NCI-H2029 (cell line): ENCODE measurements at places on chromosomes 2 and 18.

DNA sequence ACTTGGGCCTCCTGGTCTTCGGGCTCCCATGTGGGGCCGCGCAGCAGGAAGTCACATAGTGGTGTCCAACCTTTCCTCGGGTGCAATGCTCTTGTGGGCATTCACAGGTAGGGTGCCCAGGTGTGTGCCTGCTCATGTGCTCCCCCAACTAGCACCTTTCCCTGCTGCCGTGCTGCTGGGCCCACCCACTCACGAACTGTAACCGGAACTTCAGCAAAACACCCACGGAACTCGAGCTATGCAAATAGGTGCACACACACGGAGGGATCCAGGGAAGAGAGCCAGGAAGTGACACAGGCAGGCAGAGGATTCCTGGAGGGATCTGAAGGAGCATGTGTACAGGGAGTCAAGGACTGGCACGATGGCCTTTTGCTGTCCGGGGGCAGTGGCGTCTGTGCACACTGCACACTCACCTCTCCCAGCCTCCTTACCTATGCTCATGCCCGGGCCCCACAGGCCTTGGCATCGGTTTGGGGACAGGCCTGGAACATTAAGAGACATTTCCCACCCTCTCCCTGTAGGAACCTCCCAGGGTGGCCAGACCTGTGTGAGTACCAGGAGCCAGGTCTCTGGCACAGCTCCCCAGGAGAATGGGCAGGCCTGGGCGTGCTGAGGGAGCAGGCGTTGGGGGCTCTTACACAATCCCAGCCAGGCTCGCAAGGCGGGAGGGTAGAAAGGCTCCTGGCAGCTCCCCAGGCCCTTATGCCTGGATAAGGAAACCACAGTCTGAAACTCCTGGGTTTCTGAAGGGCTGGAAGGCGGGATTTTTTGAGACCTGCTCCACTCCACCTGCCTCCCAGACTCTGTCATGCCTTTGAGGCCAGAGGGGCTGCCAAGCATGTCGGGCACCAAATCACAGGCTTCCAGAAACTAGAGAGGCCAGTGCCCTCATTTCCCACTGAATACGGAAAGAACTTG, 6.6 kb upstream of the PTMA start:
- peak; percentile 69 for DNase-seq

DNA sequence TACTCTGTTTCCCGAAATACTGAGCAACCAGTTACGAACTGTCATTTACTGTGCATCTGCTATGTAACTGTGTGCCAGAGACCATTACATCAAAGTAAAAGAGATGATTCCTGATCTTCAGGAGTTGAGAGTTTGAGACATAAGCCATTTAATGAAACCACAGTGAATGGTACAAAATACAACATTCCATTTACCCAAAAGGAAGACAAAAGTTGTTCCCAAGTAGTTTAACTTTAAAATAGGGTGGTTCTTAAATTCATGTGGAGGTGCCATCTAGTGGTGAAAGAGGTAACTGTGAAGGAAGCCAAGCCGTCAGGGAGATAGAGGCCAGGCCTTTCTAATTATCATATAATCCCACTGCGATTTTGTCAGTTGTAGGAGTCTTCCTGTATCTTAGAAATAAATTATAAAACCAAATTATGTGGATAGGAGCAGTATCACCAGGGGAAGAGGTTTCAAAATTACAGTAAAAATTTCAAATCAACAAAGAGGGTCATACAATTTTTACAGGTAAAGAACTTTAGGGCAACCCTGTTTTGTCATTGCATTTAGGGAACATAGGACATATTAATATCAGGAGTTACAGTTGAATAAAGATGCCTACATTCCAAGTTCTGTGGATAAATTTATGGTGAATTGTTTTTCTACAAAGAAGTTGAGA, 67.7 kb downstream of the EPAS1 start:
- peak; percentile 12 for DNase-seq

- DNase-seq = no peak
Measured at GRCh38 chr2:217360781-217361482, 501.1 kb upstream of the TNP1 start.

GRCh38 chr2:241372361-241372992, 16.4 kb downstream of the FARP2 start:
- no peak for DNase-seq

DNA sequence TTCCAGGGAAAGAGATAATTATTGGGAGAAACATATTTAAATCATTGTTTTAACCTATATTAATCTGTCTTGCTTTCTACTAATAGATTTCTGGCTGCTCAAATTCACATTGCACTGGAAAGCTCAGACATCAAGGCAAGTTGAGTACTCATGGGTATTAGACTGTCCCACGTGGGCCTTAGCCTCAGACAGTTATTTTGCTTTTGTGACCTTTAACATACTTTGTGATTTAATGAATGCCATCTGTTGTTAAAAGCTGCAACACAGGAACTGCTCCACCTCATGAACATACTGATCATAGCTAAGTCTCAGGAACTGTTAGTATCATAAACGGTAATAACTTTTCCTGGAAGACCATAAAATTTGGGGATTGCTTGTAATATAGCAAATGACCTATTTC, 2.7 kb upstream of the LCT start:
- DNase-seq = no peak

DNA sequence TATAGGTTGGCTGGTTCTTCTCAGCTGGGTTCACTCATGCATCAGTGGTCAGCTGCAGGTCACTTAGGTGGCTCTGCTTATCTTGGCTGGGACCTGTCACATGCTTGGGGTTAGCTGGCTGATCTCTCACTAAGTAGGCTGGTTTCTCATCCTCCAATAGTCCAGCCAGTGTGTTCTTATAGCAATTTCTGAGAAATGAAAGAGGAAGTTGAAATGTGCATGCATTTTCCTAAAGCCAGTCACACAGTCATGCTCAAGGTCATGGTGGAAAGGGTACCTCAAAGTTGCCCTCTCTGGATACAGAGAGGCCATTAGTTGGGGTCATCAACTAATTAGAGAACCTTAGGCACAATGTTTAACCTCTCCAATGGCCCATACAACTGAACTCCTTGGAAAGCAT, 64.4 kb downstream of the KLHL29 start:
- no peak for DNase-seq

- no peak for DNase-seq
Measured at GRCh38 chr18:21361307-21361880, 119.4 kb downstream of the GREB1L start.

DNA sequence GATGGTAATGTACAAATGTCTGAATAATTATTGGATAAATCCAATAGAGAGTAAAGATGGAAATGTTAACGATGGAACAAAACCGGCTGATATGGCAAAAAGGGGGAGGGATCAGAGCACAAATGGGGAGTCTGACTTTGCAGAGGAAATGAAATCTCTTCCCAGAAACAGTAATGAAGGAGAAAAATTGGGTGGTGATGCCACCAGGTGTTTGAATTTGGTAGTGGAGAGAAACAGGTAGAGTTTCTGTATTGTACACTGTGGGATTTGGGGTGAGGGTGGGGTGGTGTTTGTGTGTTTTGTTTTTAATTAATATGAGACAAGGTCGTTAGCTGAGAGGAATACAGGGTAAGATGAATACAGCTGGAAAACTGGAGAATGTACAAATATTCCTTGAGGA, 20.4 kb upstream of the XDH start:
- no peak for DNase-seq

DNA sequence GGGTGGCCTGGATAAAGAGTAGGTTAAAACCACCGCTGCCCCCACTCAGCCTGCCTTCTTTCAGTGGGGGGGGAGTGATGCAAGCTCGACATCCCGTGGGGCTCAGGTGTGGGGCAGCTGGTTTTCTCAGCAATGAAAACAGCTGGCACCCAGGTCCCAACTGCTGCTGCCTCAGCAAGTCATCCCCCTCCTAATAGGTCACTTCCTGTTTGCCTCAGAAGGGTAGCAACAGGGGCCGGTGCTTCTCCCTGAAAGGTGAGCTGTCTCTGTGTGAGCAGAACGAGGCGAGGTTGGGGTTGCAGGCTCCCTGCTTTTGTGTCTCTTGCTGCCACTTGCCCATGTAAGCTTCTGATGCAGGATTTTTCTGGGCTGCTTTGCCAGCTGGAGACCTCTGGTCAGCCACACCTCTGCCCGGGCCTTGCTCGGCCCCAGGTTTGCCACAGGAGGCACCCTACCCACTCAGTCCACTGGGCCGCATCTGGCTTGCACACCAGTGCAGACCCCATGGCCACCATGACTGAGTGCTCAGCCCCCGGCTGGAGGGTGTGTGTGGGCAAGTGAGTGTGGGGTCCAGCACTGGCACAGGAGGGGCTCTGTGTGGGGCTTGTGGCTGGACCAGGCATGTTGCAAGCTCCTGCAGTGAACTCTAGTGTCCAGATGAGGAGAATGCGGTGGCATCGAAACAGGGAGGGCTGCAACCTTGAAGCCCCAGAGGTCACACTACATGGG, 11.5 kb upstream of the ASB1 start:
- DNase-seq = no peak

GRCh38 chr2:203656522-203657287, 49.7 kb upstream of the CD28 start:
- DNase-seq = peak; percentile 14

DNA sequence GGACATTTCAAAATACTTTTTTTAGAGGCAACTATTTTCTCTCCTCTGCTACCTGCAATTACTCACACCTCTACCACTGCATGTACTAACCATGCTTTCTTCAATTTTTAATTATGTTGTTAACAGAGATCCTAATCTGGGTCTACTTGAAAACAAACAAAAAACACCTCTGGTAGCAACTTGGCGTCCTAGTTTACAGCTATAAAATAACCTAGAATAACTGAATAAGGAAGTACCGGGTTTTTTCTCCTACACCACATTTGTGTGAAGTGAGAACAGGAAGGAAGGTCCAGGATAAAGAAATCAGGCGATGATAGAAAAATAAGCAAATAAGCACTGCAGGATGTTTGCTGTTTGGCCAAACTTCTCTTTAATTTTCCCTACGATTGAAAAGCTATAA, 633.5 kb downstream of the LRP1B start:
- no peak for DNase-seq

- DNase-seq = no peak
Measured at GRCh38 chr2:165839610-165840009, 45.6 kb upstream of the GALNT3 start.

GRCh38 chr18:10289951-10290637, 164.3 kb upstream of the APCDD1 start:
- DNase-seq = no peak

GRCh38 chr2:219437141-219437540, 2.5 kb downstream of the SPEG start:
- DNase-seq = no peak

GRCh38 chr18:30595942-30596341, 446.6 kb downstream of the DSC3 start:
- DNase-seq = no peak

GRCh38 chr18:36593641-36594040, 235.2 kb downstream of the TPGS2 start:
- no peak for DNase-seq

DNA sequence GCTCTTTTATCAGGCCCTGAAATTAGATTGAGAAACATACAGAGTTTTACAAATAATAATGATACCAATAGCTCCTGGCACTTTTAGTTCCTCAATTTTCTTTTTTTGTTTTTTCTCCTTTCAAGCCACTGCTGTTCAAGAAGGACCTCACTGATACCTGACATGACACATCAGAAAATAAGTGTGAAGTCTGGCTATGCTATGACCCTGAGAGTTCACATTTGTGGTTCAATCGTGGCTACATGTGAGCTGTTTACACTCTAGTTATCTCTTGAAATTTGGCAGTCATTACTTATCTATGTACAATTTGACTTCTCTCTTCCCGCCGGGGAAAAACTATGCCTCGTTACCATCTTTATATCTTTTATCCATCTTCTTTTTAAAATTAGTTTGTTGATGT, 686.5 kb downstream of the EPHA4 start:
- no peak for DNase-seq

DNA sequence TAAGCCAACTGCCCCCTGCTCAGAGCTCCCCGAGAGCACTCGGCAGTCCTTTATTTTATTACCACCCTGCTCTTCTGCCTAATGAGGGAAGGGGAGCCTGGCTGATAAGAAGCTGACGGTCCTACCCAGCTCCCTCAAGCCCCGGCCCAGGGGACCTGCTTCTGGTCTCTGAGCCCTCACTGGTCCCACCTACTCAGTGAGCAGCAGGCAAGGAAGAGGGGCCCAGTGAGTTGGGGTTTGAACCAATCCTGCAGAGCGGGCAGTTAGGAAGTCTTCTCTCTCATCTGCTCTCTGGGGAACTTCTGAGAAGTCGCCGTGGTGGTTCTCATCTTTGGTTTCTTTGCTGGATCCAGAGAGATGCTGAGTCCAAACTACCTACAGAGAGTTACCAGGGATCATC, 218.9 kb downstream of the NDUFA10 start:
- no peak for DNase-seq

- DNase-seq = no peak
Measured at GRCh38 chr2:163737563-163737962, 1.8 kb upstream of the FIGN start.

DNA sequence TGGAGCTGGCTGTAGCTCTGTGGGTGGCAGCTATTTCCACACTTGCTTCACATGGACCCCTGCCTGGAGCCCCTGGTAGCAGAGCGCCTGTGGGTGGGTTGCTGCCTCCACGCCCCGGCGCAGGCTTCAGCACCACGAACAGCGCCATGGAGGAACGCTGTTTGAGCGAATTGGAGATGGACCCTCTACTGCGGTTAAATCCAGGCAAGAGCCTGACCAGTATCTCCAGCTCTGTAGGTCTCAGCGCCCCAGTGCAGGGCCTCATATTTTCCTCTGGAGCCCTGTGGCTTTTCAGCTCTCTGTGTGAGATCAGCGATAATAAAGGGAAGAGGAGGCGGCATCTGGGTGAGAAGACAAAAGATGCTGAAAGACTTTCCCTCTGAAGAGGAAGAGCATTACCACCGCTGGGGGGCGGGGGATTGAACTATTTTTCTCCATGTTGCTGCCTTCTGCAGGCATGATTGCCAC, 12.0 kb downstream of the ONECUT2 start:
- no peak for DNase-seq

DNA sequence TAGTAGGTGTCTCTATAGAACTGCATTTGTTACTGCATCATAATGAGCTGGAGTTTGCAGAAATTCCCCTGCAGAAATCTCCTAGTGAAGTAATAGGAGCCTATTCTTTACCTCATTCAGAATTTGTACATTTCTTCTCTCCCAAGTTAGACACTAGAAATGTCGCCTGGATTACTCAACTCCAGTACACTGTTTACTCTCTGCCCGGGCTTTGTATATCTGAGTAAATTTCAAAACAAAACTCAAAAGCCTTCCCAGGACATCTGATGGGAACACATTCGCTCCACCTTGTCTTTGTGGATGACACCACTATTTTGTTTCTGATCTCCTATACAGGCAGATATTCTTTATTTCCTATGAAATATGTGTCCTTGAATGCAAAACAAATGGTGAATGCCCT, 76.8 kb downstream of the POU3F3 start:
- no peak for DNase-seq

- DNase-seq = no peak
Measured at GRCh38 chr18:45935591-45936335, 31.4 kb downstream of the EPG5 start.

GRCh38 chr2:188333751-188334524, 42.3 kb downstream of the GULP1 start:
- no peak for DNase-seq

- DNase-seq = no peak
Measured at GRCh38 chr2:42069568-42069967, 21.7 kb downstream of the PKDCC start.
